NCI-H2081 (cell line): ENCODE measurements at places on chromosomes 5 and 9.
A peak's percentile ranks its signal among the peaks of the same experiment; 100 is the strongest.

DNA sequence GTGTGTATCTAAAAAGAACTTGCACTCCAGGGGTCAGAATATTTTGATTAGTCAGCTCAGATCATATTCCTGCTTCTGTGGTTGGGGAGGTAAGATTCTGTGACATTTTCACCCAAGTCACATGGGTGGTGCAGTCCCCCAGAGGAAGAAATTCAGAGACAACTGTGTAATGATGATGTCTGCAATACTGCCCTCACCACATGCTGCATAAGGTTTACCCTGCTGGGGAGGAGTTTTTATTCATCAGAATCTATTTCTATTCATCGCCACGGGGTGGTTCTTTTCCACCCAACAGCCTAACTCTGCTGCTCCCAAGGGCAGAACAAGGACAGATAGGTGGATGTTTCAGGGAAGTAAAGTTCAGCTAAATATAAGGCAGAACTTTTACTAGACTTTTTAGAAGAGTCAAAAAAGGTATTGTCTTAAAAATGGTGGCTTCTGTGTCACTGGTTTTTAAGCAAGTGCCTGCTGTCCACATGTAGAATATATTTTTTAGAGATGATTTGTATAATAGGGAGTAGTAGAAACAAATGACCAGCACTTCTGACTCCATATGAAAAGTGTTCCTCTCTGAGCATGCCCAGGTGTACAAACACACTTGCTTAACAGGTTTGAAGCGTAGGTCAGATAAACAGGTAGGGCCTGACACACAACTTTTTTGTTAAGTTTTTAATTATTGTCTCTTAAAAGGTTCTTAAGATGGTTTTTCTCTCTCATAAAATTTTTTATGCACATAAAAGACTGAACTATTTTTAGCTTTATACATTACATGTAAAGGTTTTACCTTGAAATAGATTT lies 352.7 kb downstream of the LRRC70 start:
- DNase-seq = no peak

DNA sequence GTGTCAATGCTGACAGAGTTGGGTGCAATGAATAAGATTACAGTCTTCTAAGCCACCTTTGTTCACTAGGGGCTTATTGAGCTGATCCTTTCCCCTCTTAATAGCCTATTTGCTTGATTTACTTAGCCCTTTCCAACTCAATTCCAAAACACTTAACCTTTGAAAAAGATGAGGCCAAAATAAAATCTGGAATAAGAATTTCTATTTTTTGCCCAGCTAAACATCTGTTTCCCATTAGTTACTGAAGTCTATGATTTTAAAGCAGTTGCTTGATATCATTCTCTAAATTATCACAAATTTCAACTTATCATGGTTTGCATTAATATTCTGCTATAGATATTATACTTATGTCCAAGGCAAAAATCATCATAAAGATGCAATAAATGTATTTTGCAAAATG lies 1272.0 kb upstream of the ACO1 start:
- DNase-seq = no peak

GRCh38 chr9:4689687-4690104 lies 10.3 kb downstream of the CDC37L1 start:
- DNase-seq = no peak

- no peak for DNase-seq
Observed at GRCh38 chr9:112360047-112360804, 19.7 kb upstream of the HSDL2 start.

DNA sequence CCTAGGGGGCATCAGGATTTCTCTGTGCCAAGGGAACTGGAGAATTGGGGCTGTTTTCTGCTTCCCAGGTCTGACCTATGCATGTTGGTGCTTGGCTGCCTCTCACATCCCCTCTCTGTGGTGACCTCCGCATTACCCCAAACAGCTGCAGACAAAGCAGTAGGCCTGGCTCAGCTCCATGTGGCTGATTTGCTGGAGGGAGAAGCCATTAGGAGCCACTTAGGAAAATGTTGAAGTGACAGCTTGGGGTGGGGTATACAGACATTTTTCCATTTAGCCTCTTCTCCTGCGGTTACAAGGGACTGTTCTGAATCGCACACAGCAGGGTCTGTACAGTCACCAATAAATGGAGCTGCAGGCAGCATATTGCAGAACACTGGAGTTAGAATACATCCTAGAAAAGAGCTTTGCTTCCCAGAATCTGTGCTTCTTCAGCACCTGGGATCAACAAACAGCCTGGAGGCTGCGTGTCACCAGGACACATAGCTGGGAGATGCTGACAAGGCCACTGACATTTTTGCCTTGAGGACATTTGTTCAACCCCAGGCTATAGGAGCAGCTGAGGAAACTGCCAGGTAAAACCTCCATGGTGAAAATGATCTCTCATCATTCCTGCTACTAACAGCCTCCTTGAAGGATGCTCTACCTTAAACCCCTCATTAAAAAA lies 335.3 kb downstream of the DIRAS2 start:
- peak; percentile 90 for DNase-seq
